DMS79 treated with DMSO at 0.1 percent for 48 hours (cell line): ENCODE measurements at places on chromosomes 12 and 14.

GRCh38 chr12:95003213-95003920 is at the start of gene NDUFA12:
Gene NDUFA12 (minus strand): TSS chr12:95003697. CDS start chr12:95003680, 17 bp downstream.
- peak; percentile 92 for DNase-seq

DNA sequence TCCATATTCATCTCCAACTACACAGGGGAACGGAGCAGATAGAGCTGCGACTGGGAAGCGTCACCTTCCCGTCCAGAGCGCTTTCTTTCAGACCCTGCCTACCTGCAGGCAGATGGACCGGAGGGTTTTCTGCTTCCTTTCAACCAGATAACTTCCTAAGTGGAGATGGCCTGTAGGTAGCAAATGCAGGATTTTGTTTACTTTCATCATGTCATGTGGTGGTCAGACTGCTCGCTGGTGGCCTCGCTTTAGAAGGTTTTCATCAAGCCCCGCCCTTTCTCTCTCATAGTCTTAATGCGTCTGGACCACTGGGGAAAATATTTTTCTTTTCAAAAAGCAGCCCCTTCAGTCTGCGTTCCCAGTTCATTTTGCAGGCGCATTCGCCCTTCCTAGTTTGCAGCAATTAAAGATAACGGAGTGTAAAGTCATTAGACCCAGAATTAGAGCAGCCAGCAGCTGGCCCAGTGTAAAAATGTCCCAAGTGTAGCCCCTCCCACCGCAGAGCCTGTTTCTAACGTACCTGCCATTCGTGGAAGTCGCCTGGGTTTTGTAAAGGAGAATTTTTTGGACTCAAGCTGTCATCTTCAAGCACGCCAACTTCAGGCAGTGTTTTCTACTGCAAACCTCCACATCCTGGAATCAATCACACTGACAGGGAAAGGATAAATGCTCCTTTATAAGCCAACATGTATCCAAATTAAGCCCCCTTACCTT is 68.9 kb downstream of the TESC start:
- DNase-seq: no peak

GRCh38 chr14:23006188-23006534 is 3.8 kb downstream of the C14orf93 start:
- DNase-seq: peak; percentile 61

DNA sequence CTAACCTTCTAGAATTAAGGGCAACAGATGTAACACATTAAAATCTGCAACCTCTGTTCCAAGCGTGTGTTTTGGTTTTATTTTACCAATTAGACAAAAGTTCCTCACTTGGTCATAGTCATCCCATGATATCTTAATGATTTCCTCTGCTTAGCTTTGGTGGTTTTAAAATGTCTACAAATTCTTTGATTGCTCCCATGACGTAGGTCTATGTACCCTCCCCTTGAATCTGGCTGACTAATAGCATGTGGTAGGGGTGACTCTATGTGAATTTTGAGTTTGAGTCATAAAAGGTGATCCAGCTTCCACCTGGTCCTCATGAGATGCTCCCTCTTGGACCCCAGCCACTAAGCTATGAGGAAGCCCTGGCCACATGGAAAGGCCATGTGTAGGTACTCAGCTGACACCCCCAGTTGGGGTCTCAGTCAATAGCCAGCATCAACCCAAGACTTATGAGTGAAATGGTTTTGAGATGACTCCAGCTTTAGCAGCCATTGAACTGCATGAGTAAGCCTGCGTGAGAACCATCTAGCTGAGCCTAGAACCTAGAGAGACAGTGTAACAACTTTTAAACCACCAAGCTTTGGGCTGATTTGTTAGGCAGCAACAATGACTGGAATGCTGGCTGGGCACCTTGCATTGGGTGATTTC is 247.1 kb downstream of the MSRB3 start:
- no peak for DNase-seq

DNA sequence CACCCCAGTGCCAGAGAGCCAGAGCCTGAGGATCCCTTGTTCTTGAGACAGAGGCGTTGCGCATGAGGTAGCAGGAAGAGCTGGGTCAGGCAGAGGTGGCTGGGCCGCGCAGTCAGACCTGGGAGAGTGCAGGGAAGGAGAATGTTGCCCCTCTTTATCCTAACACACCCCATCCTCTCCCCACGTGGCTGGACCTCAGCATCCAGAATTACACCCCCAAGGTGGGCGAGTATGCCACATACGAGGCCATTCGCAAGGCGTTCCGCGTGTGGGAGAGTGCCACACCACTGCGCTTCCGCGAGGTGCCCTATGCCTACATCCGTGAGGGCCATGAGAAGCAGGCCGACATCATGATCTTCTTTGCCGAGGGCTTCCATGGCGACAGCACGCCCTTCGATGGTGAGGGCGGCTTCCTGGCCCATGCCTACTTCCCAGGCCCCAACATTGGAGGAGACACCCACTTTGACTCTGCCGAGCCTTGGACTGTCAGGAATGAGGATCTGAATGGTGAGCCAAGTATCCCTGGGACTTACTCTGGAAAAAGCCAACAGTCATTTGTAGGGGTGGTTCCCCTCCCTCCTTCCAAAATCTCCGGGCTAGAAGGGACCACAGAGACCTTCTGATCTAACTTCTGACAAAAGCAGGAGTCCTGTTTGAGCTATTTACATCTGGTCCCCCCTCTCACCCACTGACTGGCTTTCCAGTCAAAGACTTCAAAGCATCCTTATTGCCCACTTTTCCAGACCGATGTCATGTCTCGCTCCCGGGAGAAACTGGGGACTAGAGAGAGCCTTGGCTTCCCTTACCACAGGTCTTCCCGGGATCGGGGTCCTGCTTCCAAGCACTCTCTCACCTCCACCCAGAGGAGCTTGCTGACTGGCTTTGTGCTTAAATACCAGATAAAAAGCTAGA is 6.1 kb downstream of the MMP14 start:
- DNase-seq: no peak

DNA sequence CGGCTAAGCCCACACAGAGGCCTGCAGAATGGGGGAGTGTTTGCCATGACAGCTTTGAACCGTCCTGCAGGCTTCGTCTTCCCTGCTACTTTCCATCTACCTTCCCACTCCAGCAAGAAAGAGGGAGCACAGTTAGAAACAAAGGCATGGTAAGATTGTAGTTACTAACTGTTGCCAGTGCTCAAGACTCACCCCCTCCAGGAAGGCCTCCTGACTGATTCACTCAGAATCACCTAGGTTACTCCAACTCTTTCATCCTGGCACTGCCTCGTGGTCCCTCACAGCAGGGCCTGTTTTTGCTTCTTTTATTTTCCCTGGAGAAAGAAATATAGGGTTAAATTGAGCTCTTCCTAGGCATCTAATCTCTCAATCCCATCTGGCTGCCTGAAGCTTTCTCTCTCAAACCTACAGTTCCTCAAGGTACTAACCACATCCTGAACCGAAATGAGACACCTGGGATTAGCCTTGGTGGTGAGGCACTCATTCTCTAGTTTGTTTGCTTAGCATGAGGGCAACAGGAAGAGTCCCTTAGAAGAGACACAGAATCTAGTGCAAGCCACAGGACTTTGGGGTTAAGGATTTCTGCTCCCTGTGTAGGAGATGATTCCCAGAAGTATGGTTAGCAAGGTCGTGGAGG is 7.8 kb downstream of the GALNT6 start:
- DNase-seq: peak; percentile 8

DNA sequence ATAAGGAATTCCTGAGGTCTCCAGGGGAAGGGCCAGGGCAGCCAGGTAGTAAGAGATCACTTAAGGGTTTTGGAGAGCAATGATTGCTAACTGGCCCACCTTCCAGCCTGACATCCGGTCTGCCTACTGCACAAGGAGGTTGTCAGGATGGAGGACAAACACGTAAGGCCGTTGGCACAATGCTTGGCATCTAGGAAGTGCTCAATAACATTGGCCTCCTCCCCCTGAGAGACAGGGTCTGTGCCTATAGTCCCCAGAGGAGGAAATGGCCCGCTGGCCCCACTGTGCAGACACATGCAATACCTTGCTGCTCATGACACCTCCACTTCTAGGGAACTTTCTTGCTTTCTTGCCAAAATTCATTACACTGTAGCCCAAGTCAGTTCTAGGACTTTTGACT is 73.2 kb downstream of the NTF3 start:
- DNase-seq: no peak

GRCh38 chr12:97047361-97047760 is 140.3 kb downstream of the NEDD1 start:
- no peak for DNase-seq

GRCh38 chr14:79254069-79254775 is 957.1 kb downstream of the DIO2 start:
- no peak for DNase-seq

DNA sequence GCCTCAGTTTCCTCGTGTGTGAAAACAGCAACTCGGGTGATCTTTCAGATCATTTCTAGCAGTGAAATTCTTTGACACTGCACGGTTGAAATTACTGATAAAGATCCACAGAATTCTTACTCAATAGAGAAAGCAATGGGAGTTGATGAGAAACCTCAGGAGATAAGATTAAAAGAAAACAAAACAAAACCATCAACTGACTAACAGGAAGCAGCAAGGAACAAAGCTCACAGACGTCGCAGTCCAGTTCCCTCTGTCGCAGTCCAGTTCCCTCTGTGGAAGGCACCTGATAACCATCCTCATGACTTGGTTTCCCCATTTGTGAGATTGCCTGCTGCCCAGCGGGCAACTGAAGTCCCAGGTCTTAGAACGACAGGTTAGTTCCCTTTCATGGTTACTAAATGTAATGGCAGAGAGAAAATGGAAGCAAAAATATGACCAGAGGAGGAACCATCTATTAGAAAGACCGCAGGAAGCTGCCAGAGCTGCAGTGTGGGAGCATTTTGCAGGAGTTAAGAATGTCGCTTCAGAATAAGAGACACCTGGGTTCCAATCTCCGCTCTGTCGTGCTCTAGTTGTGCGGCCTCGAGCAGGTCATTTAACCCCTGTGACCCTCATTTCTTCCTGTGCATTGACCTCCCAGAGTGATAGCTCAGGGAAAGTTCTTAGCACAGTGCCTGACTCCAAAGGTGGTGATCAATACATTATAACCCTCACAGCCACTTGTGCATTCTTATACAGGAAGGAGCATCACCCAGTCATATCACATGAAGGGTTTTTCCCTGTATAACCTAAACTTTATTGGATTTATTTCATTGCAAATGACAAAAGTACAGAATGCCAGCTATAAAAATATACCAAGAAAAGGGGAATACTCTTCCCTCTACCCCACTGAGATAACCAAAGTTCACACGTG is 5.1 kb upstream of the MED13L start:
- no peak for DNase-seq

GRCh38 chr14:78196323-78196722 is 26.1 kb downstream of the NRXN3 start:
- no peak for DNase-seq

GRCh38 chr14:60085085-60085484 is 6.6 kb upstream of the PCNX4 start:
- DNase-seq: no peak

DNA sequence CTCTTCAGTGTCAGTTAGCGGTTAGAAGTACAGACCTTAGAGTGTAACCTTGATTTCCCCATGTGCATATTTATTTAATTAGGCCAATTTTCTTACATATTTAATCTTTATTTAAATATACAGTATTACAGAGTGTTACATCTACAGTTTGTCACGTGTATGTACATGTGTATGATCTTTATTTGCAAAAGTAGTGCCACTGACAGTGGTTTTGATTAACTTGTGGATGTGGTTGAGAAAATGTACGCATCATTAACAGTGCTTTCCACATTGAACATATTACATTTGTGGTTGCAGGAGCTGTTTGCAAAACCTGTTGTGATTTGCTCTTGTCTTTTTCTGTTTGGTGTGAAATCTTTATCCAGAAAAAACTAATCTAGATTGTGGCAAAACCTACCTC is 535.5 kb downstream of the FLRT2 start:
- DNase-seq: no peak
